ENCODE measurements at places on chromosomes 6 and 20.
A peak's percentile ranks its signal among the peaks of the same experiment; 100 is the strongest.

DNA sequence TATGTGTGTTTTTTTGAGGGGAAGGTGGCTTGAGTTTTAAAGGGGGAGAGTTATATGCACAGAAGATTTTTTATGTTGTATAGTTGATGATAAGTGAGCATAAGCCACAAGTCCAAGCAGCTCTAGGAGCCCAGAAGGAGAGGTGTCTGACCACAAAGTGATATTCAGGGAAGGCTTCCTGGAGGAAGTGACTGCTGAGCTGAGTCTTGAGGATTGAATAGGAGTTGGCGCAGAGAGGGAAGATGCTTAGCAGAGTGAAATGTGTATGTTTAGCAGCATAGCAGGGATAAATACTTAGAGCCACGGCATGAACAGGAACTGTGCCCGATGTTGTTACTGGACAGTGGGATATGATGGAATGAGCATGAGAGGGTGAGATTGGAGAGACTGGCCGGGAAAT, 255.1 kb upstream of the KCNG1 start:
- DNase-seq: no peak

GRCh38 chr20:55211481-55211880, 736.1 kb downstream of the DOK5 start:
- no peak for DNase-seq

GRCh38 chr6:127347178-127347577, 3.8 kb upstream of the ECHDC1 start:
- no peak for DNase-seq

DNA sequence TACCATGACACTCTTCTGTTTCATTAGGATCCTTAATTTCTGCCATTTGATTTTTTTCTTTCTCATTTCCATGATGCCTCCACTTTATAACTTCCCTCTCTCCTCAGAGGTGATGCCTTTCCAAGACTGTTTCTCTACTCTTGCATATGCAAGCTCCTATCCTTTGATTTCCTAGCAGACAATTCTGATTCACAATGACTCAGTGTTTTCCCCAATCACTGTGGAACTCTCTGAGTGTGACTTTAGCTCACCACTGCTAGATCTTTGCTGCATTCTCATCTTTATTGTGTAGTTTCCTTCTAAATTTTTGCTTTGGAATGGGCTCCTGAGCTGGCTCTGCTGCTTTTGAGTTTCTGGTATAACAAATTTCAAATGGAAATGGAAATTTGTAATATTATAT, 184.9 kb downstream of the TINAG start:
- no peak for DNase-seq

- peak; percentile 19 for DNase-seq
Measured at GRCh38 chr6:23036406-23036983, 467.1 kb downstream of the HDGFL1 start.

- no peak for DNase-seq
Measured at GRCh38 chr20:39756369-39756768, 794.2 kb downstream of the DHX35 start.

DNA sequence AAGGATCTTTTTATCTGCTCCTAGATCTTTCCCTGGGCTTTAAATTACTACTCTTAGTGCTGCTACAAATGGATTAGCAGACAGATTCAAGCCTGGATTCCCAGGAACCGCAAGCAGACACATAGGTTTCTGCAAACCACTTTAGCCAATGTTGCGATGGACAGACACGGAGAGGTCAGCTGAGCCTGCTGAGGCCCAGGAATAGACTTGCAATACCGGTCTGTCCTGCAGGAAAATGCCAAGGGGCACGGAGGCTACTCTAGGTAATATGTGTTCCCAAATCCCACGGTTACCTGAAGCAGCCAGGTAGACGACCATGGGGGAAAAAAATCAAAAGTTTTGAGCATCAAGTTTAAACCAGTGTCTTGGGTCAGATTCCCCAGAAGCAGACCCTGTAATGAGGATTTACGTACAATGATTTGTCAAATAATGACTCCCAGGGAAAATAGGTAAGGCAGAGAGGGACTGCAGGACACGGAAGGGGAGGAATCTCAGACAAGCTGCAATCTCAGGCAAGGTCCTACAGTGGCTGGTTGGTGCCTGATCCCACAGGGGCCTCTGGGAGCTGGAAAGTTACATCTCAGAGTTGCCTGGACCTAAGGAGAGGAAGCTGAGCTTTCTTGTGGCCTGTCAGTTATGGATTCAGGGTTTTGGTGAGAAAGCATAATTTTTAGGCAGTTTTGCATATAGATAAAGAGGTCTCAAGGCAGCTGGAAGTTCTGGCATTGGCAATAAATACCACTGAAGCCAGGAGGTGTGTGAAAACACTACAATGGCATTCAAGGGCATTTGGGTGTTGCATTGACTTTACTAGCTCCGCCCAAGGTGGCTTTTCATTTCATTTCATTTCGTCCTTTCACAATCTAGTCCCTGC, 12.5 kb downstream of the OTOR start:
- DNase-seq: no peak

DNA sequence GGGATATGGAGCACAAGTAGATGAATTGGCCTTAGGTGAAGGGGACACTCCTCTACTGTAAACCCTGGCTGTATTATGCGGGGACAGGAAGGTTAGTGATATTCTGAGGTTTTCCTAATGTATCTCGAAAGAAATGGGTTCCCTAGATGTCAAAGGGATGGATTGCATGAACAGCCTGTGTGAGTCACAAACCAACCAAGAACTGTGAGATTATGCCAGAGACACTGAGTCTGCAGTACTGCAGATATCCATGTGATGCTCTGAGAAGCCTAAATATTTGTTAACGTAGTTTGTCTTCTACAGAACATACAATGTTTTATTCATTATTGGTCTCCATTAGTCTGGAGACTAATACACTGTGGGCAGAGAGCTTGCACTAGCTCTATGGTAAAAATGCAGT, 182.2 kb downstream of the AKAP7 start:
- no peak for DNase-seq

- DNase-seq: no peak
Measured at GRCh38 chr6:121093928-121094327, 240.4 kb downstream of the TBC1D32 start.

GRCh38 chr6:169689287-169689686, 12.5 kb downstream of the WDR27 start:
- no peak for DNase-seq

GRCh38 chr6:69489970-69490369, 306.8 kb downstream of the LMBRD1 start:
- DNase-seq: no peak

DNA sequence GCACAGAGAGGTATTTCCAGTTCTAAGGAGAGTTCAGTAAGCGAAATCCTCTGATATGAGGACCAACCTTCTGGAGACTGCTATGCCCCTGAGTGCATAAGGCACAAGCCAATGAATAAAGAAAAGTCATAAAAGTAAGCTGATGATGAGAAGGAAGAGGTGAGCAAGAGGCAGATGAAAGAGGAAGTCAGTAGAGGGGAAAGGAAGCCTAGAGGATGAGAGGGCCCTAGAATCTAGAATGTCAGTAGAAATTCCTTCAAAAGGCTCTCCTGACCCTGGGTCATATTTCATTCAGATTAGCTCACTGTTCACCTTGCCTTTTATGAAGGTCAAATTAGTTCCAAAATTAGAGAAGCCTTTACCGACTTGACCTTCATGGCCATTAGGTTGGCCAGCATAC, 209.2 kb downstream of the CD83 start:
- DNase-seq: no peak

DNA sequence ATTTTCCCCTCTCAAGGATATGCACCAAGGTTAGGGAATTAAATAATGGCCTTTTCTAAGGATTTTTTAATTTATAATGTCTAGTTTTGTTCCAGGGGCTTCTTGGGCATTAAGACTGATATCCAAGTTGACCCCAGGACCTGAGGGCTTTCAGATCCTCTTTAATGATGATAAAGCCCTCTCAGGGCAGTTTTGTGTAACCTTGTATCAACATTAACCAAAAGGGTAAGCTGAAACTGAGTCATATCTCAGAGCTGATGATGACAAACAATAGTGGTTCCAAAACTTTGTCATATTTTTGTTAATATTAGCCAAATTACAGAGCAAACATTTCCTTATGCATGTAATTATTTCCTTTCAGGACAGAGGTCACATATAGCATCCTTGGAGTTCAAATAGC, 309.4 kb upstream of the MAN1A1 start:
- no peak for DNase-seq

DNA sequence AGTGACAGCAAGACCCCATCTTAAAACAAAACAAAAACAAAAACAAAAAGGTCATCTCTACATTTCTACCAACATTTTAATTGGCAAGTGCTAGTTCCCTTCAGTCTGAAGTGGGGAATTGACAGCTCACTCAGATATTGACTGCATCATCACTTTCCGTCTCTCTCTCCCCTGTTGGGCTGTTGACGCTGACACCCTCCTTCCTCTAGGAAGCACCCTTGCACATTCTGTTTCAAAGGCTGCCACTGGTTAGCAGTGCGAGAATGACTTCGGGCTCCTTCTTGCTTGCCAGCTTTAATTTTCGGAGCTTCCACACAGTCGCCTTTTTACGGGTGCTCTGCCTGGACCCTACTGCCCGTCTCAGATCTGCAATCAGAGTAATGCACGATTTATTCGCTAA, 96.6 kb upstream of the INSM1 start:
- no peak for DNase-seq

- DNase-seq: no peak
Measured at GRCh38 chr20:8386991-8387390, 254.9 kb downstream of the PLCB1 start.

- no peak for DNase-seq
Measured at GRCh38 chr20:41978875-41979274, 360.7 kb upstream of the CHD6 start.

- DNase-seq: no peak
Measured at GRCh38 chr6:72271531-72271930, 350.3 kb upstream of the KCNQ5 start.

DNA sequence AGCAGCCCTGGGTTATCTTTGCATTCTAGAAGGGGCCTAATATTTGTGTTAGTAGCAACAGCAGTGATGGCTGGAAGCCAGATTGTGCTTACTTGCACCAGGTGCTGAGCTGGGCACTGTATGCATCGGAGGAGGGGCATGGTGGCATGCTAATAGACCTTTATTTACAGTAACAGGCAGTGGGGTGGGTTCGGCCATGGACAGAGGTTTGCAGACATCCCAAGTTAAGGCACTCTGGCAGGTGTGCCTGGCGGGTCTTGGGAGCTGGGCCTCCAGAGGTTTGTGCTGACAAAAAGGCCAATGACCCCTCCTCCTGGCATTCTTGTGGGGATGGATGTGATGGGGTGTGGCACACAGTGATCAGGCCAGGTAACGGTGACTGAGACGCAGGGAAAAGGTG, 39.0 kb upstream of the CD93 start:
- DNase-seq: no peak

DNA sequence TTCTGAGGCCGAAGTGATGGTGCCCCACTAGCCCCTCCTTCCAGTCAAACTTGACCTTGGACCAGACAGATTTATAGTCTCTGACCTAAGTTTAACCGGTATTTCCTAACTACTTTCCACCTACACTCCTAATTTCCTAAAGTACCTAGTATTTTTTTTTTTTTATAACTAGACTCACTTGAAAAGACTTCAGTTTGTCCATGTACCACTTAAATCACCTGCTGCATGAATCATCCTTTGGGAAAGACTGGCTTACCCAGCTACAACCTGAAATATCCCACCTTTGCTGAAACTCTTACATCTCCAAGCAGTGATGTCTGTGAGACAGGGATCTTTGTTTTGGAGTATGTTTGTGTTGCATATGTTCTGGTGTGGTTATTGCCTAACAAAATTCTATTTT, 71.1 kb downstream of the ZDHHC14 start:
- DNase-seq: no peak

DNA sequence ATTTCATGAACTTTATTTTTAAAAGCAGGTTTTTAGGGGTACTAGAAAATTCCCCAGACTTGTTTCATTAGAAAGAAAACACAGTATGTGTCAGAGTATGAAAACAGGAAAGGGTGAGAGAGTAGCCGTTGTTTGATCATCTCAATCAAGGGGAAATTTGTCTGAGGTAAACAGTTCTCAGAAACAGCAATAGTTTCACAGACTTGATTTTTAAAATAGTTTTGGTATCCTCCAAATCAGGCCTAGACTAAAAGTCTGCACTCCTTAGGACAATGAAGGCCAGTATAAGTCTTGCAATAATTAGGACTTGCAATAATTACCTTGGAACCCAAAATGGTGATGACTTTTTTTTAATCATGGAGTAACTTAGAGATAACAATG, 176.6 kb upstream of the TAB2 start:
- no peak for DNase-seq

- DNase-seq: no peak
Measured at GRCh38 chr6:11013721-11014070, 30.4 kb downstream of the ELOVL2 start.

DNA sequence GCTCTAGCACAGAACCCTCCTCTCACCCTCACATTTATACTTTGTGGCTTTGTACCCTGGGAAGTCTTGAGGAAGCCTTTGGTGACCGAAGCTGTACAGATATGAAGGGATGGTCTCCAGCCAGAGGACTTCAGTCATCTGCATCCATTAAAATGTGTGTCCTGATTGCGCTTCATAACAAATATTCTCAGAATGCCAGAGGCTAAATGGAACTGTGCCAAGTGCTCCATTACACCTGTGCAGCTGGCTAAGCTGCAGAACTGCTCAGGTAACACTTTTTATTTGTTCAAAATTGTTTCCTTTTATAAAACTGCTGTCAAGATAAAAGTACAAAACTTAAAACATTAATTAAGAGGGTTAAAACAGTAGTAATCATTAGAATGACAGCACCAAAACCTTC, 22.3 kb downstream of the TPBG start:
- DNase-seq: no peak

GRCh38 chr6:46456297-46456696, 35.0 kb downstream of the RCAN2 start:
- no peak for DNase-seq

DNA sequence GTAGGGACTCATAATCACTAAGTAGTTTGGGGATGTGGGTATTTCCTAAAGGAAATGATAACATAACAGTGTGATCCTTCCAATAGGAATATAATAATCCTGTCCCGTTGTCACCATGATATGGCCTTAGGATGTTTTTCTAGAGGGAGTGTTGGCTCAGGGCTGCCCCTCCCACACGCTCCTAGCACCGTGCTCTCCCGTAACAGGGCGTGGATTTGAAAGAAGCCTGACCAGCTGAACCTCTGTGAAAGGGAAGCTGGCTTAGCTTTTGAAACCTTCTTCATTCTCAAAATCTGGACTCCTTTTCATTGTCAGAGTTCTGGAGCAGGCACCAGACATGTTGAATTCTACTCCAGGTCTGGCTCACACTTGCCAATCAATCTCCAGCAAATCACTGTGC, 103.4 kb upstream of the SASH1 start:
- no peak for DNase-seq

GRCh38 chr6:41892921-41893564, 2.1 kb downstream of the USP49 start:
- no peak for DNase-seq

- no peak for DNase-seq
Measured at GRCh38 chr20:42852691-42853090, 337.0 kb downstream of the PTPRT start.

- DNase-seq: no peak
Measured at GRCh38 chr6:143782481-143782880, 60.7 kb upstream of the LTV1 start.
